ENCODE measurements at places on chromosomes 5 and 9.

GRCh38 chr5:133610489-133611356 is 1.6 kb downstream of the FSTL4 start:
- DNase-seq = no peak

- no peak for DNase-seq
These were observed 49.5 kb downstream of the APBA1 start for GRCh38 chr9:69622676-69623075.

DNA sequence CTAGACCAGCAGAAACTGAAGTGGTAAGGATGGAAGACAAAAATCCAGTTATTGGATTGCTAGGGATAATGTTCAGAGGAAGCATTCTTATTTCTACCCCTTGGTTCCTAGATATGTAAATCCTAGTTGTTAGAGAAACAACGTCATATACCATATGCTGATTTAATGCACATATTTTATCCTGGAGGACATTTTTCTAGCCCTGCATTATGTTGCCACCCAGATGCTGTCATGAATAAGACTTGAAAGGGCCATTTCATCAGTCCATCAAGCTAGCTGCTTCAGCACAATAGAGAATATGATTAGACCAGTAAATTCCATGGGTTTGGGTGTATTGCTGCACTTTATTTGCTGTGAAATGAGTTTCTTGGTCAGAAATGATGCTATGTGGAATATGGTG is 1736.4 kb downstream of the MAT2B start:
- no peak for DNase-seq

- DNase-seq = no peak
These were observed 42.0 kb downstream of the TMEM174 start for GRCh38 chr5:73214996-73215395.

DNA sequence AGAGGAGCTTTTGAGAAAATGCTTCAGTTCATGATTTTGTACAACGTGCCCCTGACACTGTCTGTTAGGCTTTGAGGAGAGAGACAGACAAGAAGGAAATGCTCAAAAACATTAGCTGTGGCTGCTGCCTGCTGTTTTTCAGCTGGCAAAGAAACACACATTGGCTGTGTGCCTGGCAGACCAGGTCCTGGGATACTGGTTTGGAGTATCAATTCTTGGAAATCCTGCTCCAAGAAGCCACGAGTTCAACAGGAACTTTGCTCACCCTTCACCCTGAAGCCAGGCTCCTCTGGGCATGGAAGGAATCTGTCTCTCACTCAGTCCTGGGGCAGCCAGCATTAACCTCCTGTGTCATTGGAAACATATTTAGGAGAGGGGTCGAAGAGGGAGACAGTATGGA is 245.5 kb downstream of the AUH start:
- no peak for DNase-seq

DNA sequence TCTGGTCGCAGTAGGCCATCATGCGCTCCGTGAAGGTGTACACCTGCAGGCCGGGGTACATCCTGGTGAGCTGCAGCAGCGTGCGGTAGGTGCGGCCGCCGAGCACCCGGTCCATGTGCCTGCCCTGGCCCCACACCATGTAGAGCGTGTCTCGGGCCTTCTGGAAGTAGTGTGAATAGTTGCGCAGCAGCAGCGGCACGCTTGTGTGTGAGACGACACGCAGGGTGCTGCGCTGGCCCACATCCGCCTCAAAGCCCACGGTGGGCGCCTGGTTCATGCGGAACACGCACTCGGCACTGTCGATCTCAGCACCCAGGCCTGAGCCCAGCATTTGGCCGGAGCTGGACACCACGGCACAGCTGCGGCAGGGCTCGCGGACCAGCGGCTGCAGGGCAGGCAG is 4.5 kb downstream of the ST6GALNAC4 start:
- DNase-seq = no peak

GRCh38 chr5:72093824-72094223 is 13.5 kb upstream of the MAP1B start:
- no peak for DNase-seq

GRCh38 chr5:82347201-82347865 is 69.2 kb upstream of the RPS23 start:
- no peak for DNase-seq

DNA sequence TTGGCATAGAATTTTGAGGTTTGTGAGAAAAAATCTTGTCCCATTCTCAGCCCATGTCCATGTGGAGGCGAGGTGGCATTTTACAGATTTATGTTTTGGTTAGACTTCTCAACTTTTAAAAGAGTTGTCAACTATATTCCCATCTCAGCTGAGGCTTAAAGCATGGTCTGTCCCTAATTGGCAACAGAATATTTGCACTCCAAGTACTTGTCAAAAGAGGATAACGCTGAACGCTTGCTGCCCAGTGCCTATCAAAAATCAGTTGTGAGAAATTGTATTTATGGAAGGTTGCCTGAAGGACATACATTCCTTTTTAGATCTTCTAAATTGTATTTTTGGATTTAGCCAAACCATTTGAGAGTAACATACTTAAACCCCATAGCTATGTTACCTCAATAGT is 202.0 kb downstream of the SLF1 start:
- no peak for DNase-seq

DNA sequence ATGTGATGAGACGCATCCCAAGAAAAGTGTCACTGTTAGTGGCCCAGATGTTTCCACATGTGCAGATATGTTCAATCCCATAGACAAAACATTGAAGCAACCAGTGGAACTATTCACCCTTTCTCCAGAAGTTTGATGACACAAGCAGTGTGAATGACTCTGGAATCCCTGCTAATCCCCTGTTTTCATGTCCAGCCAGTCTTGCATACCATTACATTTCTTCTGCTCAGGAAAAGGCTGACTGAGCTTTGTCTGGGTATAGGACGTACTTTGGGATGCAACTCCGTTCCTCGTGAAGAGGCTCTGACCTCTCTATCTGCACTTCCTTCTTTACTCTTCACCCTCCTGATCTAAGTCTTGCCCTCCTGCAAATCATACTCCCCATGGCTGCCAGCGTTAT is 172.4 kb downstream of the NTRK2 start:
- no peak for DNase-seq

DNA sequence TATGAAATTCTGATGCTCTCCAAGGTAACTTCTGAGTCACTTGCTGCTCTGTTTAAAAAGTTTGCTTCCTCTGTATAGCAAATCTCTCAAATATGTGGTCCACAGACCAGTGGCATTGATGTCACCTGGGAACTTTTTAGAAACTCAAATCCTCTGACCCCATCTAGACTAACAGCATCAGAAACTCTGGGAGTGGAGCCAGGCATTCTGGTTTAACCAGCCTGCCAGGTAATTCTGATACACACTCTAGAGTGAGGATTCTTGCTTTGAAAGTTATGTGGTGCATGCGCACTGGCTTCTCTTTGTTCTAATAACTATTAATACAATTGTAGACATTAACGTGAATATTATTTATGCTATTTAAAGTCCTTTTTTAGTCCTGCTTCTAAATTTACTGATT is 298.1 kb downstream of the SLF1 start:
- no peak for DNase-seq

DNA sequence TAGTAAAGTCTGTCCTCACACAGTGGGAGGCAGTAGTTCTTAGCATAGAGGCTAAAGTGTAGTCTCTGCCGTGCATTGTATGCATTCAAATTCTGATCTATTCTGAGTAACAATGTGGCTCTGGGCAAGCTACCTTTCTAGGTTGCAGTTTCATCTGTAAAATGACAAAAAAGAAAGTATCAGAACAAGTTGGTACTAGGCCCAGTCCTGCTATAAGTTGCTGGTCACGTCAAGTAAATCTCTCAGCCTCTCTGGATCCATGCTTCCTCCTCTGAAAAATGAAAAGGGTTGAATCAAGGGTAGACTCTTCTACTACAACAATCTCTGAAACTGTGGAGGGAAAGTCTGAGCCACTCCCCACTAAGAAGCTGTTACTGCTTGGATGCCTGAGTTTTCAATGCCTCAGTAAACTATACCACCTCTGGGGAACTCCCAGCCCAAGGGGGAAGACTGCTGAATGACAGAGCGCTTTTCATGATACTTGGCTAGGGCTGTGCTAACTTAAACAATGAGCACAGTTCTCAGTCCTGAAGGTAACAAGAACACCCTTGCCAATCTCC is 34.5 kb upstream of the SPARC start:
- no peak for DNase-seq

- no peak for DNase-seq
These were observed 46.2 kb upstream of the FABP6 start for GRCh38 chr5:160183075-160183474.

- DNase-seq = no peak
These were observed 583.1 kb downstream of the CCDC171 start for GRCh38 chr9:16135968-16136367.

GRCh38 chr5:1103505-1104326 is 8.1 kb downstream of the SLC12A7 start:
- DNase-seq = no peak

DNA sequence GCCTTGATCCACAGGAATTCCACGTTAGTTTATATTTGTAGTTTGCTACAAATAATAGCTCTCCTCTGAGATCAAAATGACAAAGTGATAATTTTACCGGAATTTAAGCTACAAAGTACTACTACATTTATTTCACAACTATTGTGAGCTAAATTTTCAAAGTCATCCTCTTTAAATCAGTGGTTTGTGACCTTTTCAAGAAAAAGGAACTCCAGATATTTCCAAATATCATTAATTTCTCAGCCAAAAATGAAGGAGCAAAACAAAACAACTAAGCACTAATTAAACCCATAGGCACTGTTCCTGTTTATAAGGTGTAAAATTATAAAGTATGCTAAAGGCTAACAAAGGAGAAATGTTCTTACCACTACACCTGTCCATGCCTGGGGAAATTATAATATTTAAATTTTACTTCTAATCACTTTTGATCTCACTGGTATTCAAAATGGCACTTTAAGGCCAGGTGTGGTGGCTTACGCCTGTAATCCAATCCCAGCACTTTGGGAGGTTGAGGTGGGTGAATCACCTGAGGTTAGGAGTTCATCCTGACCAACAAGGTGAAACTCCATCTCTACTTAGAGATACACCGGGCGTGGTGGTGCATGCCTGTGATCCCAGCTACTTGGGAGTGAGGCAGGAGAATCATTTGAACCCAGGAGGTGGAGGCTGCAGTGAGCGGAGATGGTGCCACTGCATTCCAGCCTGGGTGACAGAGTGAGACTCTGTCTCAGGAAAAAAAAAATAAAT is 77.5 kb downstream of the CEMIP2 start:
- no peak for DNase-seq

DNA sequence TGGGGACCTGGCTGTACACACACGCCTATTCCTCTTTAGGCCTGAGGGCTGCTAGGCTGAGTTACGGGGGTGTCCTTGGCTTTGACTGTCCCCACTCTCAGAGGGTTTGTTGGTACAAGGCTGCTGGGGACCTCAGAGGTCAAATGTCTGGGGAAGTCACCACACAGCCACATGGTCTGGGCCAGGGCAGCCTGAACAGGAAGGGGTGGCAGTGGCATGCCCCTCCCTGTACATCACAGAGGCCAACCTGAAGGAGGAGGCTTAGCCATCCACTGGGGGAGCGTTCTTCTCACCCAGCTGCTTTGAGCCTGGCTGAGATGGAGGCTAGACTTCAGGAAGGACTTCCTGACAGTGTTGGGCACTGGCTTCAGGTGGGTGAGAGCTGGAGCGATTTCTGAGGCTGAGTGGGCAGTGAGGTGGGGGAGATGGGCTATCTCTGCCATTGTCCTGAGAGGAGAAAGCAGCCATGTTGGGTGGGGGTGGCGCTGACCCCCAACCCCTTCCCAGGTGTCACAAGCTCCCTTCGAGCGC is 36.3 kb downstream of the CXXC5 start:
- no peak for DNase-seq

GRCh38 chr9:2339416-2339815 is 282.2 kb upstream of the VLDLR start:
- no peak for DNase-seq

- no peak for DNase-seq
These were observed 17.6 kb downstream of the FAM169A start for GRCh38 chr5:74848553-74849025.

GRCh38 chr9:72338631-72339030 is 26.4 kb downstream of the ZFAND5 start:
- no peak for DNase-seq

DNA sequence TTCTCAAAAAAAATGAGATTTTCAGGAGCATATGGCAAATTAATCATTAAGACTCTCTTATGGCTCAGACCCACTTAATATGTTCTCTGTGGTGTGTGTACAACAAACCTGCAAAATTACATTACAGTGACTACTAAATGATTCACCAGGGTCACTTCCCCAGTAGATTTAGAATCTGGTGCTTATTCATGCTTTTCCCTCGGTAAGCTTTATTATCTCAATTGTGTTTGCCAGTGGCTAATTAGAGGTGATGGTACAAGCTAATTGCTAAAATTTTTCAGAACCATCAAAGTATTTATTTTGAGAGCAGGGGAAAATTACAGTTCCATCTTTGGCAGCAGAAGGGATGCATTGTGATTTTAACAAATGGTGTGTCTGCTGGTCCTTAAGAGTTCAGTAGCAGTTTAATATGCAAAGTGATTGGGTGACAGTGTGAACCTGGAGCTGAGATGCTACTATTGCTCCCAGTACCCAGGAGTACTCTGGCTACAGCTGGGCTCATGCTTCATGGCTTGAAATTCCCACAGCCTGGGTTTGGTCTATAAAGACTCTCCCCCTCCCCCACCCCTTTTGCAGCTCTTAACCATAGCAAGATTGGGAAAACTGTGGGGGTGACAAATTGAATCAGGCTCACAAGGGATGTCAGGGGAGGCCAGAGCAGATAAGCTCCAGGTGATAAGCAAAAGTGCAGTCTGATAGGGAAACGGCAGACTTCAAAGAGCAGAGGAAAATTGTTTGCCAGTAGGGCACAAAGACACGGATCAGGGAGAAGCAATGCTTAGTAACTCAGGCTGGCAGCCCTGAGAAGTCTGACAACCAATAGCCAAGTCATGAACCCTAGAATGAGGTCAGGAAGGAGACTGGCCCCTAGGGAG is 92.8 kb upstream of the RAD23B start:
- DNase-seq = no peak

DNA sequence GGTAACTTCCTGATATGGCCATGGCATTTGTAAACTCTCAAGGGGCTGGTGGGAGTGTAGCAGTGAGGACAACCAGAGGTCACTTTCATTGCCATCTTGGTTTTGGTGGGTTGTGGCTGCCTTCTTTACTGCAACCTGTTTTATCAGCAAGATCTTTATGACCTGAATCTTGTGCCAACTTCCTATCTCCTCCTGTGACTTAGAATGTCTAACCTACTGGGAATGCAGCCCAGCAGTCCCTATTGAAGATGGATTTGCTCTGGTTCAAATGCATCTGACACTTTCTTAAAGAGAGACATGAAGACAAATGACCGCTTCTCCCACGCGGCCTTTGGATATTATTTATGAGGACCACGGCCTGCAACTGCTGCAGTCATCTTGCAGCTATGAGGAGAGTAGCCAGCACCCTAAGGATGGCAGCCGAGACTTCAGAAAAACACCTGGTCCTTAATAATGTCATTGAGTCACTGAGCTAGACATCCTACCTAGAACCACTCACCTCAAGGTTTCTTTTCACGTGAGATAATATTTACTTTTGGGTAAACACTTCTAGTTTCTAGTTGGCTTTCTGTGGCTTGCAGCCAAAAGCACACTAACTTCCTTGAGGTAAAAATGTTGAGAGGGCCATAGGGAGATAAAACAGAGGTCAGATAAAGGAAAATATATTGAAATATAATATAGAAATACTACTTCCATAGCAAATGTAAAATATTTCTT is 28.2 kb downstream of the CETN3 start:
- no peak for DNase-seq

- no peak for DNase-seq
These were observed 31.6 kb downstream of the TLE4 start for GRCh38 chr9:79603222-79603920.
